Fibroblast of upper back skin (primary cell): ENCODE measurements at places on chromosomes 4 and X.

DNA sequence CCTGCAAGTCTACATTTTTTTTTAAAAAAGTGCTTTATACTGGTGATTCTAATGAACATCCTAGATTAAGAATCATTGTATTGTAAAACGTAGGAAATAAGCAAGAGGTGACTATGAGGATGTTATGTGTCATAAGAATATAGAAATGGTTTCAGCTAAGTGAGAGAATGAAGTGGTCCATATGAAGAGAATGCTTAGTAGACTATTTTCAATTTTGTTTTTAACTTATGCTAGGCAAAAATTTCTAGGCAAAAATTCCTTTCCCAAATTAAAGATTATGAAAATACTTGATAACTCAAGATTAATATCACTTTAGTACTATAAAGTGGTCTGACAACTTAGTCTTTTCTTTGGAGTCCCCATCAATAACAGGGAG lies 825 bp downstream of the DYNLT3 start:
- DNase-seq = no peak

GRCh38 chr4:114866901-114867670 lies 246.3 kb downstream of the NDST4 start:
- no peak for DNase-seq

DNA sequence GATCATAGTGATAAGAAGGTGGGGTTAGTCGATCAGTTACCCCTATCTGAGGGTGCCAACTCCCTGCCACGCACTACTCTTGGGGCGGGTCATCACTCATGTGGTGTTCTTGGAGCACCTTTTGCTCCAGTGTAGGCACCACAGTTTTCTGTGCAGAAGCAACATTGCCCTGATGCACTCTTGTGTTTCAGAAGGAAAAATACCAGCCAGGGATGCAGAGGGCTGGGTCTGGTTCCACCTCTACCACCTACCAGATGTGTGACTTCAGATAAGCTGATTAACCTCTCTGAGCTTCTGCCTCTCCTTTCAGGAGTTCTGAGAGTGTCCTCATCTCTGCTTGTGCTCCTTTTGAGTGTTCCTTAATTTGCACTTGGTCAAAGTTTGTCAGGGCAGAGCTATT lies 29.9 kb upstream of the PROM1 start:
- no peak for DNase-seq

DNA sequence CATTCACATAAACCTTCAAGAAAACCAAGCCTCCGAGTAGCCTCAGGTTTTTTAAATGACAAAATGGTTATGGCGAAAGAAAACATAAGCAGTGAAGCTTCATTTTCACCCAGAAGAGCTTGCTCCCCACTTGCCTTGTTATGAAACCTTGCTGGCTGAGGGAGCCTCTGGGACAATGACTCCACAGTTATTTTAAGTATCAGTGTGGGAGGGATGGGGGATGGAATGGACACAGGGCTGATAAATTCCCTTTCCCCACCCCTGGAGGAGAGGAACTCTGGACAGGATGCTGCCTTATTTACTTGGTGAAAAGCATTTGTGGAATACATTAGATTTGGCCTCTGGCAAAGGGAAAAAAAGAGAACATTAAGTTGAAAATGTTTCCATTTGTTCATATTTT lies 220.7 kb upstream of the CNKSR2 start:
- DNase-seq = peak; percentile 24

GRCh38 chr4:140704392-140704960 lies 51.7 kb downstream of the TBC1D9 start:
- DNase-seq = no peak

DNA sequence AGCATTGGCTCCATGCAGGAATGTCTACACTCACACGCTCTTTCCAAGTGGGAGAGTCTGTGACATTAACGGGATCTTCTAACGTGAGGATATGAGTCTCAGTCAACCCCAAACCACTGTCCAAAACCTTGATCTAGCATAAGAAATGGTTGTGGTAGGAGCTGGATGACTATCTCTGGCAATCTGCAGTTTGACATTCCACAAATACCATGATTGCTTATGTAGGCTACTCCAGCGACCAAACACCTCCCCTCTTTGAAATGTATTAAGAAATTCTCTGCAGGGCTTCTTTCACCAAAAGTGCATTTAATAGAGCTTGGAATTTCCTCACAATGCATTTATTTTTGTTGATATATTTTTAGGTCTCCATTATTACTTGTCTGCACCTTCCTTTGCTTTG lies 14.1 kb upstream of the STX18 start:
- peak; percentile 95 for DNase-seq
